ENCODE measurements at places on chromosomes 16 and 17.

DNA sequence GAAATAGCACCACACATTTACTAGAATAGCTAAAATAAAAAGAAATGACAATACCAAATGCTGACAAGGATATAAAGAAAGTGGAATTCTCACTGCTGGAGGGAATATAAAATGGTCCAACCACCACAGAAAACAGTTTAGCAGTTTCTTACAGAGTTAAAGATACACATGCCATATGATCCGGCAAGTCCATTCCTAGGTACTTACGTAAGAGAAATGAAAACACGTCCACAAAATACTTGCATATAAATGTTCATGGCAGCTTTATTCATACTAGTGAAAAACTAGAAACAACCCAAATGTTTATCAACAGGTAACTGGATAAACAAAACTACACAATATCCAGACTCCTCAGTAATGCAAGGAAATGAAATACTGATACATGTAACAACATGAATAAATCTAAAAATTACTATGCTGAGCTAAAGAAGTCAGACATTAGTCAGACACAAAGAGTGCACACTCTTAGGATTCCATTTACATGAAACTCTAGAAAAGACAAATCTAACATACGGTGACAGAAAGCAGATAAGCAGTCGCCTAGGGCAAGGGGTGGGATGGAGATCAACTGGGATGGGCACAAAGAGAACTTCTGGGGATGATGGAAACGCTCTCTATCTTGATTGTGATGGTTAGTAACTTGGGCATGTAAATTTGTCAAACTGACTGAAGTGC is 76.4 kb downstream of the SMG6 start:
- DNase-seq: no peak

- no peak for DNase-seq
These were observed 21.7 kb downstream of the COTL1 start for GRCh38 chr16:84596161-84596560.

GRCh38 chr17:33686171-33686570 is 393.1 kb upstream of the ASIC2 start:
- no peak for DNase-seq

DNA sequence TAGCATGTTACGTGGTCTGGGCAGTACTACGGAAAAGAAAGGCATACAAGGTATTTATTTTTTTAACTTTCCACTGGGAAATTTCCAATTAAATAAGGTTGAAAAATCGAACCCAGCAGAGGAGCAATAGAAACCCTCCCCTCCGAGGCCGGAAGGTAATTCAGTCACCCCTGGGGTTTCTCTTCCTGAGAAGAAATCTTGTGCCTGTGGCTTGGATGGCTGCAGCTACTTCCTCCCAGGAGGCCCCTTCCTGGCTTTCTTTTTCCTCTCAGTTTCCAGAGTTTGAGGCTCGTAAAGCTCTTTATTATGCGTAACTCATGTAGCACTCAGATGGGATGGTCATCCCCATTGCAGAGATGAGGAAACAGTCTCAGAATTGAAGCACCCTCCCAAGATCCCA is 140.3 kb downstream of the ASIC2 start:
- DNase-seq: no peak

DNA sequence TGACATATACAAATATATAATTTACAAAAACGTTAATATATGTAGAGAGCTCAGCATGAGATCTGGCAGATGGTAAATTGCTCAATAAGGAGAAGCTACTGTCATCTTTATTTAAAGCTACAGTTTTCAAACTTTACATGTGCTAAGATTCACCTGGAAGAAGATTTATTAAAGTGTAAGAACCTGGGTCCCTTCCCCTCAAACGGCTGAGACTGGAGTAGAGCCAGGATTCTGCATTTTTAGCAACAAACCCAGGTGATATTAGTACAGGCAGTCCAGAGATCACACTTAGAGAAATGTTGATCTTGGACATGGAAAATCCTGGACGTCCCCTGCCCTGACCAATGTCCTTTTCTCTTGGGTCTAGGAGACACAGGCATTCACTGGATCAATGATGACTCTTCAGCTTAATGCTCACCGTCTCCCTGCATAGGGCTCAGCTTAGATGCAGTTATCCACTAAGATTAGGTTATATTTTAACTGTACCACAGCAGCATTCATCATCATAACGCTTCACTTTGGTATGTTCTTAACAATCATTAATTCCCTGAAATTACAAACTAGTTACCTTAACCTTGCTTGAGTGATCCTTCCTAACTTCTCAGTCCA is 20.4 kb downstream of the CDR2 start:
- no peak for DNase-seq

DNA sequence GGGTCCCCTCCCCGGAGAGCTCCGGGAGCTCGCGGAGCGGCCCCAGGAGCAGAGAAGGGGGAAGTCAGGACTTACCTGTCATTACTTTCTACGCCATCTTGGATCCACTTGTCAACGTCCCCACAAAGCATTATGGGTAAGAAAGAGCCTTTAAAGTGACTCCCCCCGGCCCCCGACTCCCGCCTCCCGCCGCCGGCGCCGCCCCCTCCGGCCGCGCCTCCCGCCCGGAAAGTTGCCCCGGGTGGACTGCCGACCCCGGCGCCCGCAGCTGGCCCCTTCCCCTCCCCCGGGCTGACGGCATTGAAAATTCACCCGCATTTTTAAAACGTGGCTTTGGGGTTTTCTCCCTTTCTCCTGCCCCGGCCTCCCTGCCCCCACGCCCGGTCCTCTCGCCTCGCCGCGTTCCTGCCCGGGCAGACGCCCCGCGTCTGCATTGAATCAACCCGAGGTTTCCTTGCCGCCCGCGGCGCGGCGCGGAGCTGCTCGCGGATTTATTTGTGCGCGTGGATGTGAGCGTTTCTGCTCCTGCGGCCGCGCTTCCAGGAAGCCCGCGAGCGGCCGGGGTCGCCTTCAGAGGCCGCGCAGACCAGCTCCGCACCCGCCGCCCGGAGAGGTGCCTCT is at the start of gene HELZ:
Gene HELZ (minus strand): TSS at position 124 of the 621 bp plus-strand sequence. CDS start 26,392 bp downstream, outside the sequence.
- DNase-seq: no peak

GRCh38 chr17:14622615-14623101 is 321.8 kb downstream of the HS3ST3B1 start:
- no peak for DNase-seq

GRCh38 chr16:79107301-79107700 is 493.2 kb downstream of the MAF start:
- no peak for DNase-seq

GRCh38 chr17:31216031-31216751 is 80.8 kb downstream of the OMG start:
- DNase-seq: peak; percentile 29

DNA sequence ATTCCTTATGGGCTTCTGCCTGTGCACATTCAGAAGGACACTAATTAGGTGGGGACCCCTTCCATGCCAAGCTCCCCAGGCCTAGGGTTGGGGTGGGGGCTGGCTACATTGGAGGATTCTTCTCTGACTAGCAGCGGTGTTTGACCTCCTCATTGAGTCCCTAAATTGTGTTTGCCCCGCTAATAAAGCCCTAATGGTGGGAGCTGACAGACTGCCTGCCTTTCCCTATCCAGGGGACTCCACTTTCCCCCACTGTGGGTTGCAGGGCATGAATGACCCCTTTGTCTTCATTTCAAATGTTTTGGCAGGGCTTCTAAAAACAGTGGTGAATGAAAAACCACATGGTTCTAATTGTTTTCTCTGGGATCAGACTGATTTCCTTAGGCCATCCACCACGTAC is 476.8 kb upstream of the CDH11 start:
- DNase-seq: no peak

GRCh38 chr16:61617219-61617783 is 418.9 kb downstream of the CDH8 start:
- no peak for DNase-seq

DNA sequence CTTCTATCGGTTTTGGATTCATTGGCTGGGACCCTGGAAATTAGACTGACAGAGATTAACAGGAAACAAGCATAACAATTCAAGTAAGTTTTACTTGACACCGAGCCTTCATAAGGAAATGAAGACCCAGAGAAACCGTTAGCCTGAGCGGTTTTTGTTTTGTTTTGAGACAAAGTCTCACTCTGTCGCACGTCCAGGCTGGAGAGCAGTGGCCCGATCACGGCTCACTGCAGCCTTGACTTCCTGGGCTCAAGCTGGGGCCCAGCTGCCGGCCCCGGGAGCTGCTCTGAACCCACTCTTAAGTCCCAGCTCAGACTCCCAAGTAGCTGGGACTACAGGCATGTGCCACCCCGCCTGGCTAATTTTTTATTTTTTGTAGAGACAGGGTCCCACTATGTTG is 321.3 kb downstream of the SEC14L1 start:
- DNase-seq: no peak

DNA sequence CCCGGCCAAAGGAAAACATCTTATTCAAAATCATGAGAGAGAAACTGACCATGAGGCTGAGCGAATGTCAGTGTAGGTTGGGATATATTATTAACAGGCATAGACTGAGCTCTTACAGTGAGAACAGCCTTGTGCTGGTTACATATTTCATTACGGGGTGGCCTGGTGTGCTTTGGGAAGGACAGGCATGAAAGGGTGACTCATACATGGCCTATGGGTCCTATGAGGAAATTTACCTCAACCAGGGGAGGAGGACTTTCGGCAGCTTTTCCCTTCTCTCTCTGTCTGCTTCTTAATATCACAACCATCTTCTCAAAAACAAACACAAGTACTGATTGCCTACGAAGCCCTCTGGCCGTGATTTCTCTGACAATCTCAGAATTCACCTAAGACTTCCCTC is 579.1 kb downstream of the CDH13 start:
- no peak for DNase-seq

GRCh38 chr17:60327134-60327900 is 64.6 kb downstream of the USP32 start:
- no peak for DNase-seq

Measured in HS-27A (cell line).